Progenitor cell of endocrine pancreas (in vitro differentiated cells): ENCODE measurements at places on chromosomes 2 and 18. TPM values are rescaled to one million over a fixed set of nuclear protein-coding genes. Genes with fewer than 3 reads are reported as not detected.

The KCNJ3 gene
- 9.6 TPM in 2 replicates for total RNA-seq

DNA sequence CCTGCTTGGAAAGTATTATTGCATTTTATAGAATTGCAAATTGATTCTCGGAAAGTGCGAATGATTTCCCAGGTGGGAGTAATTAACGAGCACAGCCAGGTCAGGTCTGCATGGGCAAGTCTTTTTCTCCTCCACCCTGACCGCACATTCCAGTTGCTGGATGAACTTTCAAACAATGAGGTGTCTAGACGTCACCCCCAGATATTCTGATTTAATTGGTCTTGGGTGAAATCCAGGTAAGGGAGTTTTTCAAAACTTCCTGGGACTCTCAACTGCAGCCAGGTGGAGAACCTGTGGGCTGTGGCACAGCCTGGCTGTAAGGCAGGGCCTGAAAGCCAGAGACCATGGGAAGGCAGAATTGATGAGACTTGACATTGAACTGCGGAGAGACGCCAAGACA lies 15.9 kb upstream of the RNF152 start:
- no peak for DNase-seq

- no peak for DNase-seq
Measured at GRCh38 chr2:62895632-62896009, 155.0 kb upstream of the OTX1 start.

- DNase-seq = no peak
Measured at GRCh38 chr18:13039806-13040205, 48.6 kb downstream of the CEP192 start.

DNA sequence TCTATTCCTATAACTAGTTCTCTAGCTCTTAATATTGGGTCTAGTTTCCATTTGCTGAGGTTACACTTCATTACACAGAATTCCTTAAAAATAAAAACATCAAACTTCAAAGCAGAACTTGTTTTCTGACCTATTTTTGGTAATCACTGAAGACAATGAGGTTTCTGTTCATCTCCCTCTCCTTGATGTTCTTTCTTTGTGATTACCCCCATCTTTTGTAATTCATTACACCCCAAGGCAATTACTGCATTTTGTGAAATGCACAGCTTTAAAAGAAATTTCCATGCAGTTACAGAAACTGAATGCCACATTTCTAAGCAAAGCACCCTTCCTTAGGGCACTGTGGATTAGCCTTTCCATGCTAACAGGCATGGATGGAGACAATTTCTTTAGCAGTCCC lies 363.2 kb upstream of the RND3 start:
- DNase-seq = no peak

GRCh38 chr2:76444732-76445131 lies 734.0 kb upstream of the GCFC2 start:
- no peak for DNase-seq
